ENCODE measurements at places on chromosomes 5 and 9. TPM values are rescaled to one million over a fixed set of nuclear protein-coding genes. Genes with fewer than 3 reads are reported as not detected.
A peak's percentile ranks its signal among the peaks of the same experiment; 100 is the strongest.

GRCh38 chr5:119630752-119631440 lies 1.5 kb downstream of the FAM170A start:
- no peak for DNase-seq

DNA sequence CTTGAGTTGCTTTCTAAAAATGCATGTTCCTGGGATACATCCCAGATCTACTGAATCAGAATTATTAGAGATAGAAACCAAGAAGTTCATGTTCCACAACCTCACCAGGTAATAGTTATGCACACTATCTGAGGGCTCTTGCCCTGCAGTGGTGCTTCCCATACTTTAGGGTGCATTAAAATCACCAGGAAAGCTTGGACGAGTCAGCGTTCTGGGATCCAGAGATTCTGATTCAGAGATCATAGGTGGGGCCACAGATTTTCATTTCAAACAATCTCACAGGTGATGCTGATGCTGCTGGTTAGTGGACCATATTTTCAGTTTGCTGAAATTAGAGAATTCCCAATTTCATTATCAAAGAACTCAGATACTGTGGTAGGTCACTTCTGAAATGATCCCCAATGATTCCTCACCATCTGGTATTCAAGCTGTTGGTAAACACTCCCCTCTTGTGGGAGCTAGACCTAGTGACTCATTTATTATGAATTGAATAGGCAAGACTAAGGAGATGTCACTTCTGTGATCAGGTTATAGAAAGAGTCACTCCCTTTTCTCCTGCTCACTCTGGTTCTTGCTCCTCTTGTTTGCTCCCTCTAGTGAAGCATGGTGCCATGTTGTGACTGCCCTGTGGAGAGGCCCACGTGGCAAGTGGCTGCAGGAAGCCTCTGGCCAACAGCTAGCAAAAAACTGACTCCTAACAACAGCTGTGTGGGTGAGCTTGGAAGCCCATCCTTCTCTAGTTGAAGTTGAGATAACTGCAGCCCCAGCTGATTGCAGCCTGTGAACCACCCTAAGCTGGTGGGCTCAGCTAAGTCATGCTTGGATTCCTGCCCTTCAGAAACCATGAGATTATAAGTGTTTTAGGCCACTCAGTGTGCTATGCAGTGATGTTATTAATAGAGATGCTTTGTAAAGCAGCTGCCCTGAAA lies 59.8 kb downstream of the SH3TC2 start:
- no peak for DNase-seq

- DNase-seq, result peak; percentile 53
Measured at GRCh38 chr5:368183-369084, 46.9 kb downstream of the AHRR start.

GRCh38 chr5:179616002-179616594 lies 7.4 kb downstream of the HNRNPH1 start:
- no peak for DNase-seq

DNA sequence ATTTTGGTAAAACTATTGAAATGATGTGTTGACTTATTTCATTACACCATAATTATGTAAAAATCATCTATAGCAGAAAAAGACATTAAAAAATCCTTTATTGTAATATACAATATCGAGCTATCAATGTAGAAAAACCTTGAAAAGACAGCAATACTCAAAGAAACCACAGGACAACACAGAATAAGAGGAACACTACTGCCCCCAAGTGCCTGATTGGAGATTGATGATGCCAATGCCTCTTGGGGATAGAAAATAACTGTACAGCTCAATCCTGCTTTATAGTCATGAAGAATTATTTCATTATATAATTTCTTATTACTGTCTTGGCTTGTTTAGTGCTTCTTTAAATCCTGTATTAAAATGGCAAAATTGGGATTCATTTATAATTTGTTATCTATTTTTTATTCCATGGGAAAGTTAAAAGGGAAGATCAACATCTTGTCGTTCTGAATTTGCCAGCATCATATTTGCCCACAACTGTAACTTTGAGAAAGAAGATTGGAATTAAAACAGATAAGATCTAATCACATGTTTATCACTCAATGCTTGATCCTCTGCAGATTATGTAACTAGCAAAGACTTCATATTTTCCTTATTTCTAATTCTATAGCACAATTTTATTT lies 337.5 kb downstream of the CDH9 start:
- no peak for DNase-seq

Gene SEMA6A
- not detected for total RNA-seq

- DNase-seq, result no peak
Measured at GRCh38 chr5:57495285-57496086, 12.9 kb upstream of the ACTBL2 start.

Gene GKAP1
- 4.3 TPM for total RNA-seq

Gene SRA1
- total RNA-seq, result 55.0 TPM

GRCh38 chr5:1724822-1725602 lies 74.6 kb downstream of the MRPL36 start:
- DNase-seq, result no peak

Gene CDHR2
- 0.54 TPM for total RNA-seq

GRCh38 chr9:135798263-135798585 lies 96.2 kb downstream of the KCNT1 start:
- DNase-seq, result no peak

DNA sequence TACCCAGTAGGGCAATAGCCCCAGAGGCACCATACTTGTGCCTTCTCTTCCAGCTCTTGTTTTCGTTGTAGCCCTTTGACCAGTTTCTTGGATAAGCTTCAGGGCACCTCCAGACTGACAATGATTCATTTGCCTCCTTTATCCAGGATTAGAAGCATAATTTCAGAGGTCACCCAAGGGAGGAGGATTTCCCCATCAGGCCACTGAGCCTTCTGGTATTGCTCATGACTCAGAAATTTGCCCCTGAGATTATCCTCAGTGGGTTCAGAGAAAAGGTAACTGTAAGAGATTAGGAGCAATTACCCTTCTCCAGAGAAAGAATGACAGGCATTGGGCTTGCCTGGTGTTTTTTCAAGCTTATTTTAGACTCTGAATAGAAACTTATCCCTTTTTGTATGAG lies 147.9 kb downstream of the MSX2 start:
- DNase-seq, result no peak

GRCh38 chr5:37696190-37697021 lies 143.4 kb downstream of the GDNF start:
- no peak for DNase-seq

Gene CAVIN4
- total RNA-seq, result 0.21 TPM

Gene SLC6A7
- not detected for total RNA-seq

DNA sequence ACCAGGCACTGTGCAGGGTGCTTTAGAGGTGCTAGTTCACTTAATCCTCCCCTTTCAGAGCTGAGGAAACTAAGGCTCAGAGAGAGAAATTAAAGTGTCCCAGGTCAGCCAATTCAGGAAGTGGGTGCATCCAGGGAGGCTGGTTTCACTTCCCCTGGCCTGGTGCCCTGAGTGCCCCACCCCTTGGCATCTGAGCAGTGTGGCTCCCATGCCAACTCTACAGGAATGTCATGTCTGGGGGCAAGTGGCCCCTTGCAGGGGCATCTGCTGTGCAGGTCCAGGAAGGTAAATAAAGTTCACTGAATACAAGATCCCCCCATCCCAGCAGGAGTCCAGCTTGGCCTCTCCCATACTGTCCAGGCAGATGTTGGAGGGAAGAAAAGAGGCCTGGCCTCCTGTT lies 4.4 kb upstream of the N4BP3 start:
- DNase-seq, result no peak

- DNase-seq, result no peak
Measured at GRCh38 chr9:135488527-135488926, 8.9 kb downstream of the PPP1R26 start.

DNA sequence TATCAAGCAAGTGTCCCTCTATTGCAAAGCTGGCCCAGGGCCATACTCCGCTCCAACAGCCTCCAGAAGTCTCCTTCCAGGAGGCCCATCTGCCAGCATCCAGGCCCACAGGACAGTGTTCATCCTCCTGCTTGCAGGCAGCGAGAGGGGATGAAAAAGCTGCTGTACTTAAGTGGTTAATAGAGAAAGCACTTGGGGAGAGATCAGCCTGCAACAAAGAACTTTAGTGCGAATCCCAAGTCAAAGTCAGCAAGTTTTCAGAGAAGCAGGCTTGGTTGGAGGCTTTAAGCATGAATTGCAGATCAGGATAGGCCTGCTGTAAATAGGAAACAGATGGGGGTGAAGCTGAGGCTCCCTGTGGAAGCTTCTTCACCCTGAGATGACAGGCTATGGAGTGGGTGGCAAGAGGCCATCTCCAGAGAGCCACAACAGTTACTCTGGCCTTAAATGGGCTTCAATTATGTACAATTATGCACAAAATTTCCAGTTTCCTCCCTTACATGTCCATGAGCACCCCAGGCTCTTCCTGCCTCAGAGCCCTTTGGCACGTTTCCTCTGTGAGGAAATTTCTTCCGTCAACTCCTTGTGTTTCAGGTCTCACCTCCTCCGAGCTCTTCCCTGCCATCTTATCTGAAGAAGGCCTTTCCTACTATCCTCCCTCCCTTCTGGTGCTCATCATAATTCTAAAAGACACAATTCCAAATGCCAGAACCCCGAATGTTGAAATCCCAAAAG lies 98.0 kb upstream of the NR3C1 start:
- DNase-seq, result no peak

Gene FCN2
- not detected for total RNA-seq

Gene ABITRAM
- total RNA-seq, result 10.0 TPM

GRCh38 chr9:112028242-112029221 lies 131.9 kb downstream of the UGCG start:
- no peak for DNase-seq

Gene SLC6A3
- total RNA-seq, result not detected

GRCh38 chr5:166618526-166618925 lies 1672.9 kb upstream of the WWC1 start:
- no peak for DNase-seq

Gene SLC44A1
- 11.2 TPM for total RNA-seq

- no peak for DNase-seq
Measured at GRCh38 chr9:98612061-98612752, 96.5 kb downstream of the GABBR2 start.

GRCh38 chr5:28493456-28493855 lies 1455.1 kb upstream of the CDH9 start:
- no peak for DNase-seq

DNA sequence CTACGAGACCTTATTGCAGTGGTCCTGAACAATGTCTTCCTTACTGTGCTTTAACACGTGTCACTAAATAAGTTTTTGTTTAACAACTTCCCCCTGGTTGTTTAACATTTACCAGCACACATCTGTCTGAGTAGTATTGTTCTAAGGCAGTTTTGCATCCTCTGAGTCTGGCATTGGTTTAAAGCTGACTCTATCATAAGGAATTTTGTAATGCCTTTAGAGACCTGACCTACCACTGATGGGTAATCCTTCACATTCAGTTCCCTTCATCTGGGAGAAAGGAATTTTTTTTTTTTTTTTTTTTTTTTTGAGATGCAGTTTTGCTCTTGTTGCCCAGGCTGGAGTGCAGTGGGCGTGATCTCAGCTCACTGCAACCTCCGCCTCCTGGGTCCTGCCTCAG lies 20.0 kb upstream of the PCAT7 start:
- DNase-seq, result no peak

DNA sequence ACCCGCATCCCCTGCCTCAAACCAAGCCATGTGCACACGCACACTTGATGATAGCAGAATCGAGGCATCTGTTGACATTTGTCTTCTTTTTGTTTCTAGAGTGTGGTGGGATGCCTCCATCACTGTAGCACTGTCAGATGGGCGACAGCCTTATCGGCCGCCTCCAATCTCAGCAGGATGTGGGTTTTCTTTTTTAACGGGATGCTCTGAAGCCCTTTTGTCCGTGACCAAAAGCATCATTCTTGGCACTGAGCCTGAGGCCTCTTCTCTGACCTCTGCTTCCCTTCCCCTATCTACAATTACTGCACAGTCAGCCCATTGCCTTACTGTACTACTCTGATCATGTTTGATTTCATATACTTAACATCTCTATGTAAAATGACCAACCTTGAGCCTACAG lies 78.3 kb downstream of the LMNB1 start:
- no peak for DNase-seq

- no peak for DNase-seq
Measured at GRCh38 chr9:28502189-28502588, 928.9 kb upstream of the C9orf72 start.

DNA sequence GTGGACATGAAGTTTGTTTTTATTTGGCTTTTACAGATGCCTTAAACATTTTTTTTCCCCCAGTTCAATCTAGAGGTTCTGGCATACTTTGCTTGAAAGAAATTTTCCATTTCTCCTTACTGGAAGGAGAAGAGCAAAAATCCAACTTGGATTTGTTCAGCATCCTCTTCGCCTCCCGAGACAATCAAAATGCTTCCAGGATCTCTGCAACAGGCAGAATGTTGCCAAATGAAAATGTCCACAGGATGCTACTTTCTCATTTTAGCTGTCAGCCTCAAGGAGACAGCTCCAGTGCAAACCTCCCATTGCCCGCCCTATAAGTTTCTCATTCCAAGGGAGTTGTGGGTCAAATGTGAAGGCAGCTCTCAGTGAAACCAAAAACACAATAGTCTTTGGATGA lies 1972.1 kb downstream of the MAT2B start:
- no peak for DNase-seq

GRCh38 chr5:9479361-9479760 lies 66.5 kb downstream of the SEMA5A start:
- no peak for DNase-seq

Gene SEMA4D
- total RNA-seq, result 211 TPM

Gene PLAC8L1
- 0.64 TPM for total RNA-seq

Gene FAM78A
- 45.7 TPM for total RNA-seq

- DNase-seq, result no peak
Measured at GRCh38 chr9:69178583-69179011, 4.5 kb downstream of the TJP2 start.

Gene CD74
- total RNA-seq, result 277 TPM

GRCh38 chr9:24449976-24450375 lies 95.7 kb downstream of the IZUMO3 start:
- no peak for DNase-seq

Gene SLC34A3
- total RNA-seq, result not detected

Gene STING1
- total RNA-seq, result 128 TPM

DNA sequence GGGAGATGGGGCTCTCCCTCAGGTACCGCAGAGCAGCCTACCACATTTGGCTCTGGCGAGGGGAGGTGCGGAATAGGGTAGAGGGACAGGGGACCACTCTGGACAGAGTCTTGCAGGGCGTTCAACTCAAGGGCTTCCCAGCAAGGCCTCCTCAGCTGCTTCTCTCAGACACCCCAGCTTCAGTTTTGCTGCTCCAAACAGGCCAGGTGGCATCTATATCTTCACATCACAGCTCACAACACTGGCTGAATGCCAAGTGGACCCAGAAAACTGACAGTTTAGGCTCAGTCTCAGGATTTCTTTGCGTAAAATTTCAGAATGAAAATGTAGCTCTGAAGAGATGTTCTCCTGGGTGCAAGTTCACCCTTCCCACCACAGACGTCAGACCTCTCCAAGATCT lies 592.6 kb upstream of the ADAMTS16 start:
- DNase-seq, result no peak

DNA sequence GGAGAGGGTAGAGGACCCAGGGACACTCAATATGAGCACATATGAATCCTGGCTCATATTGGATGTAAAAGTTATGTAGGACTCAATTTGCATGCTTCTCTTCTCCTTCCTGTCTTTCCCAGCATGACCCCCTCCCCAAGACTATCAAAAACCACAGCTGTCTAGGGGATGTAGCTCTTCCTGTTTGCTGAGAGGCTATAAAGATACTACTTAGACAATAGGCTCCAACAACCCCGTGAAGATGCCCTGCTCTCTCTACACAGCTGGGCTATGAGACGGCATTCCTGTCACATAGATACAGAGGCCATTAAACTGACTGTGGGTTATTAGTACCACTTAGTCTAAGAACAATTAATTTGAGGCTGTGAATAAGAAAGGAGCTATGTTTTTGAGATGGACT lies 56.5 kb upstream of the PCSK1 start:
- DNase-seq, result no peak
